Cardiac muscle cell (in vitro differentiated cells and primary cell): ENCODE measurements at places on chromosomes 12 and 14. TPM values are rescaled to one million over a fixed set of nuclear protein-coding genes. Genes with fewer than 3 reads are reported as not detected.

Gene SCN8A
- 3.7 and 3.9 TPM in 2 replicates for total RNA-seq

Gene SOX5
- 11.9 and 29.4 TPM in 2 replicates for total RNA-seq

- no peak for DNase-seq
- no peaks in the 10 kb centered on the region for H3K36me3 ChIP-seq
- no peak overlapping the region for H3K4me3 ChIP-seq
- no peaks in the 10 kb centered on the region for H3K27me3 ChIP-seq
- no peaks in the 10 kb centered on the region for H3K4me1 ChIP-seq
Observed at GRCh38 chr12:72094490-72094889, 155.8 kb downstream of the TPH2 start.

Gene LIN7A
- total RNA-seq: 5.9 and 10.3 TPM in 2 replicates

GRCh38 chr14:89178800-89179535 lies 238.1 kb downstream of the FOXN3 start:
- H3K4me3 ChIP-seq: no peak overlapping the region
- H3K27me3 ChIP-seq: no peaks in the 10 kb centered on the region
- H3K4me1 ChIP-seq: peaks cover 22% of the 10 kb centered on the region
- DNase-seq: peak; percentile 42
- peak overlapping the region; percentile 86 for H3K27ac ChIP-seq
- H3K36me3 ChIP-seq: no peaks in the 10 kb centered on the region

Gene EID3
- total RNA-seq: 1.8 and 3.3 TPM in 2 replicates

GRCh38 chr14:103372552-103373304 lies 12.5 kb upstream of the MARK3 start:
- H3K4me3 ChIP-seq: no peak overlapping the region
- H3K27ac ChIP-seq: no peak overlapping the region
- no peaks in the 10 kb centered on the region for H3K27me3 ChIP-seq
- H3K36me3 ChIP-seq: no peaks in the 10 kb centered on the region
- H3K4me1 ChIP-seq: no peaks in the 10 kb centered on the region
- peak; percentile 85 for DNase-seq

Gene C12orf60
- 0.56 and 1.0 TPM in 2 replicates for total RNA-seq

Gene RPL10L
- total RNA-seq: not detected in 2 replicates

DNA sequence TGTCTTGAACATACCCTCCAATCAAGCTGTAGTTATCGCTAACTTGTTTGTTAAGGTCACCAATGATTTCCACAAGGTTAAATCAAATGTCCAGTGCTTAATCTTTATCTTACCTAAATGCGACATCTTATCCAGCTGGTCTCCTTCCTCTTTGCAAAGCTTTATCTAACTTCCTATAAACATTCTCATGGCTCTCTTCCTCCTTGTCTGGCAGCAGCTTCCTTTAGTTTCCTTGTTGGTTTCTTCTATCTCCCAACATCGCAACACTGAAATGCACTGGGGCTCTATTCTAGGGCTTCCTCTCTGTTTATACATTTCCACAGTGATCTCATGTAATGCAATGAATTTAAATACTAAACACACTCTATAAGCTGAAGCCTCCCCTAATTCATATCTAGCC lies 28.7 kb downstream of the UBE2N start:
- DNase-seq: no peak
- H3K27ac ChIP-seq: peak overlapping the region; percentile 17
- H3K4me3 ChIP-seq: no peak overlapping the region
- H3K27me3 ChIP-seq: no peaks in the 10 kb centered on the region
- H3K4me1 ChIP-seq: peaks cover 35% of the 10 kb centered on the region
- H3K36me3 ChIP-seq: no peaks in the 10 kb centered on the region

Gene PLXNC1
- total RNA-seq: 2.5 and 4.1 TPM in 2 replicates

GRCh38 chr12:111203446-111203845 lies 165.4 kb downstream of the PHETA1 start:
- H3K27ac ChIP-seq: no peak overlapping the region
- H3K4me1 ChIP-seq: no peaks in the 10 kb centered on the region
- H3K27me3 ChIP-seq: no peaks in the 10 kb centered on the region
- no peak for DNase-seq
- H3K4me3 ChIP-seq: no peak overlapping the region
- H3K36me3 ChIP-seq: no peaks in the 10 kb centered on the region

GRCh38 chr12:122965321-122965751 lies 927 bp downstream of the ABCB9 start:
- H3K27me3 ChIP-seq: no peaks in the 10 kb centered on the region
- no peak for DNase-seq
- peaks cover 14% of the 10 kb centered on the region for H3K4me1 ChIP-seq
